ENCODE measurements at places on chromosomes 3 and 15.

DNA sequence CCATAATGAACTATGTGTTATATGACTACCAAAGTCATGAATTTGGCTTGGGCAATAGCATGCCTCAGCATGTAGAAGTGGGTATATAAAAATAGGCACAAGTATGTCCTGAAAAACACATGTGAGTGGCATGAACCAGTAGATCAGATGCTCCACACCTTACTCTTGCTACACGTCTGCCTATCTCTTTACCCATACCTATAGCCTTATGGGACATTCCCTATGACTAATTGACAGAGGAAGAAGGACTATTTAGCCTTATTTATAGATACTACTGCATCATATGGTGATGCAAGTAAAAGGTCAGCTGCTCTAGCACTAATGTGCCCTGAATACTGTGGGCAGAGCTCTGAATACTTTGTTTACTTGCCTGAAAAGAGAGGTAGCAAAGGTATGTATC lies 81.0 kb upstream of the ZPLD1 start:
- no peak for DNase-seq

GRCh38 chr3:190883973-190884832 lies 21.7 kb upstream of the GMNC start:
- no peak for DNase-seq

GRCh38 chr3:67686069-67686468 lies 31.7 kb upstream of the SUCLG2 start:
- no peak for DNase-seq

DNA sequence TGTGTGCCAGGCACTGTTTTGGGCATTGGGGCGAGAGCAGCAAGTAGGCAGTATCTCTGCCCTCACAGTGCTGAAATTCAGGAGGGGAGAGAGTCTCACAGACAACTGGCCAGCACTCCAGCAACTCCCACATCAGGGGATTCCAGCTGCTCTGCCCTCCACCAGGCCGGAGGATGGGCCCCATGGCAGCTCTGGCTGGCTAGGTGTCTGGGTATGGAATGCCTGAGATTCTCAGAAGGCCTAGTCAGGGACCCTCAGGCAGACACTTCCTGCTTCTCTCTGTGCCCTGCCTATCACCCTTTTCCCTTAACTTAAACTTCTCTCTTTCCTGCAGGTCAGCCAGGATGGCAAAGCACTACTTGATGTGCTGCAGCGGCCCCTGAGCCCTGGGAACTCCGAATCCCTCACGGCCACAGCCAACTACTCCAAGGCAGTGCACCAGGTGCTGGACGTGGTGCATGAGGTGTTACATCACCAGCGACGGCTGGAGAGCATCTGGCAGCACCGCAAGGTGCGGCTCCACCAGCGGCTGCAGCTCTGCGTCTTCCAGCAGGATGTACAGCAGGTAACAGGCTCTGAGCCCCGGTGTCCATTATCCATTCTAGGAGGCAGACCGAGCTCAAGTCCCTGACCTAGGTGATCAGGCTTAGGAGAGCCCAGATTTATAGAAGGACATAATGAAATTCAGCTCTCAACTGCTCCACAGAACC lies 342.2 kb upstream of the ROPN1 start:
- no peak for DNase-seq

DNA sequence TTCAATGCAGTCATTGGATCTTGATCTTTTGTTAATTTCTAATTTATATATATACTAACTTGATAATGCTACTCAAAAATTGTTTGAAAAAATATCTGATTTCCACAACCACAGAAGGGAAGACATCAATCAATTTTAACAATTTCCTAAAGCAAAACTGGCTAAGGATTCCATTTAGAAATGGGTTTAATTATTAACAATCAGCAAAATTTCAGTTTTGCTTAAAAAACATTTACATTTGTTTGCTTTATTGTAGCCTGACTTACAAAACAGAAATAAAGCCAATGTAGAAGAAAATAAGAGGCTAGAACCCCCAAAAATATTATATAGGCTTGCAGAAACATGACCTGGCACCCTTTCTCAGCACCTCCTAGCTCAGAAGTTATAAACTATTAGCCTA lies 74.9 kb downstream of the LRRFIP2 start:
- no peak for DNase-seq

GRCh38 chr15:94655249-94655880 lies 424.0 kb downstream of the MCTP2 start:
- no peak for DNase-seq

DNA sequence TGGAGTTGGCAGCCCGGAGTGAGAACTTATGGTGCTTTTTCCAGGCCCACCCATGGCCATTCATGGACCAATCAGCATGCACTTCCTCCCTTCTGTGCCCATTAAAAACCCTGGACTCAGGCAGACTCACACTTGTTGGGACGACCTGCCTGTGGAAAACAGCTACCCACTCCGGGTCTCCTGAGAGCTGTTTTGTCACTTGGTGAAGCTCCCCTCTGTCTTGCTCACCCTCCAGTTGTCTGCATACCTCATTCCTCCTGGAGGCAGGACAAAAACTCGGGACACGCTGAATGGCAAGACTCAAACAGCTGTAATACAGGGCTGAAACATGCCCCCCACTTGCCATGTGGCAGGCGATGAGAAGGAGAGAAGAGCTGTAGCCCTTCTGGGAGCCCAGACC lies 35.2 kb downstream of the ROPN1B start:
- DNase-seq: no peak

DNA sequence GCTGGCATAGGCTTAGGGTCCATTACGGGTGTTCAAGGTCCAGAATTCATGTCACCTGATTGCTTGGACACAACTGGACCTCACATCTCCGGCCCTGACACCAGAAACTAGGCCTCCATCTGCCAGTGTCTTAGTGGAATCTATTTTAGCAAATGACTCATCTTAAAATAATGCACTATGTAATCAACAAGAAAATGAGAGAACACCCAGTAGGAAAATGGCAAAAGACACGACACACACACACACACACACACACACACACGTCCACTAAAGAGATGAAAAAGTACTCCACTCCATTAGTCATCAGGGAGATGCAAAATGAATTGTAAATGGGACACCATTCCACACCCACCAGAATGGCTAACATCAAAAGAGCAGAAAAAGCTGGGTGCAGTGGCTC lies 11.2 kb downstream of the APBA2 start:
- DNase-seq: peak; percentile 18

DNA sequence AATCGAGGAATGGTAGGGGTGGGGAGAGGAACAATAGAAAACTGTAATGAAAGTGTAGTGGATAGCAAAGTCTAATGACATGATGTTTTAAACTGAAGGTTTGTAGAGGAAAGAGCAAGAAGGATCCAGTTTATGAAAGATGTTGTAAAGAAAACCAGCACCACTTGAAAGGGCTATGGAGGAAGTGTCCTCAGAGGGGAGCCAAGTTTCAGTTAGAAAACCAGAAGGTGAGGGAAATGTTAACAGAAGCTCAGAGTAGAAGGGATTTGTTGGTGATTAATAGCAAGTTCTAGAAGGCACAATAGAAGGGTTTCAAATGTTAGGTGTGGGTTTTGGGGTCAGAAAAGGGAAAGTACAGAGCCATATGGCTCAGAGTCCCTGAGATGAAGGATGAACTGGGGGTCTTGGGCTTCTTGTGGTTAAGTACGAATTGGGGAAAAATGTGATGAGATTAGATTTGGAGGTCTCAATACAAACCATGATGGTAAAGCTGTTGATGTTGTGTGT lies 33.8 kb upstream of the LRRC58 start:
- DNase-seq: no peak

DNA sequence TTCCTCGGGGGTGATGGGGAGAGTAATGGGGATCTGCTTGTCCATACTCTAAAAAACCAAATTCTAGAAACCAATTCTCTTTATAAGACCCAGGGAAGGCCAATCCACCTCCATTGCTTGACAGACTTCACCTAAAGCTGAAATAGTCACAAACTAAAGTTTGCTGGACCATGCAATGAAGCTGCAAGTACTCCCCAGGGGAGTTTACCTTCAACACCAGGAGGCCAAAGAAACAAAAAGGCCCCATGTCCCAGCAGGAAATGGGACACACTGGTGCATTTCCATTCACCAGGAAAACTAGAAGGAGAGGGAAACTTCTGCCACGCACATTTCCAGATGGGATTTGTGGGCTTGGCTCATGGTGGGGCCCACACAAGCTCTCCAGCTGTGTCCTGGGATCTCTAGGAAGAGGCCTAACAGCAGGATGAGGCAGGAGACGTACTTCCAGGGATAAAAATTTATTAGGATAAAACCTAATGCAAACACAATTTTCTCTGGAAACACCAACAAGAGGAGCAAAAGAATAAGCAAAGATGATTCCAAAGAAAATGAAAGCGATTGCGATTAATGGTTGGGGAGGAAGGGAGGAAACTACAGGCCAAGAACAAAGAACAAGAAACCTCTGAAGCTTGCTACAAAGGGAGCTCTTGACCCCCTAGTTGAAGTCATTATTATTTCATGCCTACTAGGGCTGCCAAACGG lies 238.0 kb upstream of the LRTM1 start:
- no peak for DNase-seq

- no peak for DNase-seq
Observed at GRCh38 chr3:61668317-61668864, 107.0 kb downstream of the PTPRG start.

GRCh38 chr3:149571381-149571780 lies 86.4 kb downstream of the WWTR1 start:
- DNase-seq: no peak

DNA sequence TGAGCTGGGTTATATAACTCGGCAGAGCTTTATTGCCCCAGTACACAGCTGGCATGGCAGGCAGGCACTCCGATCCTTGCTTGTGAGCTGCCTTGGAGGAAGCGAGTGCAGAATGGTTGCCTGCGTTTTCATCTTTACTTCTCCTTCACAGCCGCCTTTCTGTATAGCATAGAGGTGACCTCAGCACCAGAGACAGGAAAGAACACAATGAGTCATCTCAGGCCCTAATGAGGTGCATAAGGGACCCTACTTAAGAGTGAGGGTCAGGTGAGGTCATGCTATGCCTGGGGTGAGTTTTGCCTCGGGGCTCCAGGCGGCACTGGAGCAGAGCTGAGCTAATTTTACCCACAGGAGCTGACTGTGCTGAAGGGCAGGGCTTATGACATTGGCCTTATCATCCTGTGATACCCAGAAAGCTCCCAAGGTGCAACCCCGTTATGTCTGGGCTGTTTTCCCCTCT lies 43.5 kb downstream of the LPP start:
- DNase-seq: no peak

- no peak for DNase-seq
Observed at GRCh38 chr3:26894443-26894842, 271.9 kb downstream of the LRRC3B start.

DNA sequence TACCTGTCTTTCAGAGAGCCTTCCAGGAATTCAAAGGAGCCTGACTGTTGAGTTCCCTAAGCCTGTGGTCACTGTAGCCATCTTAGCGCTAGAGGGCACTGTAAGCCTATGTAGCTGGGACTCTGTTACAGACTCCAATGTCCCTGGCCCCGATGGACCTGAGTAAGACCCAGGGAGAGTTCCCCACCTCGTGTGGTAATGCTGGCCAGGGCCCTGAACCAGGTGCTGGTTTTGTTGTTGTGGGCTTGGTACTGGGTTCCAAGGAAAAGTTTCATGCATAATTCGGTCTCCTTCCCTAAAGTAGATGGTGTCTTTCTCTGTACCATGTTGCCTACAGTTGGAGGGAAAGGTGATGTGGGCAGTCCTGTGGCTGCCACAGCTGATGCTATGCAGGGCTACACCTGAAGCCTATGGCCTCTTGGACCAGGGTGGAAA lies 32.4 kb downstream of the CDAN1 start:
- peak; percentile 20 for DNase-seq

GRCh38 chr3:192422997-192423342 lies 304.4 kb downstream of the FGF12 start:
- no peak for DNase-seq

GRCh38 chr15:53115563-53115962 lies 325.4 kb upstream of the ONECUT1 start:
- no peak for DNase-seq

DNA sequence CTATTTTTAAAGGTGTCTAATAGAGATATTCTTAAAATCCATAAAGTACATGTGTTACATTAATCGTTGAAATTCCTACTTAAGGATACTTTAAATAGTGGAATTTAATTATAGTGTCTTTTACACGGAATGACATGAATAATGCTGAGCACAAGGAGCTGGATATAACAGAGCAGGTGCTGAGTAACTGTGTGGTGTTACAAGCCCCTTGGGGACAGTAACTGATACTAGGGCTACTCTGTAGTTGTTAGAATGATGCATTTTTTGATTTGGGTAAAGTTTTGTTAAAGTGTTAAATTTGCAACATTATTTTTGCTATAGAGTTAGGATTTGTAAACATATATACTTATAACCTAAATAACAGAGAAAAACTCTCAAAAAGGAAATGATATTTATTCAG lies 1496.1 kb downstream of the OTOL1 start:
- no peak for DNase-seq

DNA sequence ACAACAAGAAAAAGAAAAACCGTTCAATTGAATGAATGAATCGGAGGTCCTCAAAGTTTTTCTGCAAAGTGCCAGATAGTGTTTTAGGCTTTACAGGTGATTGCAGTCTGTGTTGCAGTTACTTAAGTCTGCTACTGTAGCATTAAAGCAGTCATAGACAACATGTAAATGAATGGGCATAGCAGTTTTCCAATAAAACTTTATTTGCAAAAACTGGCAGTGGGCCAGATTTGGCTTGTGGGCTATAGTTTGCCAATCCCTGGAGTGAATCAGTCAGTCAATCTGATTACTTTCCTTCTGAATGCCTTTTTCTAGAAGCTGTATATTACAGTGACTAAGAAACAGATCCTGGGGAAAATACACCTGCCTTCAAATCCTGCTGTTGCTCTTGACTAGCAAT lies 242.6 kb downstream of the LRTM1 start:
- DNase-seq: no peak

- no peak for DNase-seq
Observed at GRCh38 chr15:78316283-78317083, 17.1 kb upstream of the SKIC8 start.

GRCh38 chr3:144516026-144516425 lies 544.4 kb downstream of the DIPK2A start:
- DNase-seq: no peak

DNA sequence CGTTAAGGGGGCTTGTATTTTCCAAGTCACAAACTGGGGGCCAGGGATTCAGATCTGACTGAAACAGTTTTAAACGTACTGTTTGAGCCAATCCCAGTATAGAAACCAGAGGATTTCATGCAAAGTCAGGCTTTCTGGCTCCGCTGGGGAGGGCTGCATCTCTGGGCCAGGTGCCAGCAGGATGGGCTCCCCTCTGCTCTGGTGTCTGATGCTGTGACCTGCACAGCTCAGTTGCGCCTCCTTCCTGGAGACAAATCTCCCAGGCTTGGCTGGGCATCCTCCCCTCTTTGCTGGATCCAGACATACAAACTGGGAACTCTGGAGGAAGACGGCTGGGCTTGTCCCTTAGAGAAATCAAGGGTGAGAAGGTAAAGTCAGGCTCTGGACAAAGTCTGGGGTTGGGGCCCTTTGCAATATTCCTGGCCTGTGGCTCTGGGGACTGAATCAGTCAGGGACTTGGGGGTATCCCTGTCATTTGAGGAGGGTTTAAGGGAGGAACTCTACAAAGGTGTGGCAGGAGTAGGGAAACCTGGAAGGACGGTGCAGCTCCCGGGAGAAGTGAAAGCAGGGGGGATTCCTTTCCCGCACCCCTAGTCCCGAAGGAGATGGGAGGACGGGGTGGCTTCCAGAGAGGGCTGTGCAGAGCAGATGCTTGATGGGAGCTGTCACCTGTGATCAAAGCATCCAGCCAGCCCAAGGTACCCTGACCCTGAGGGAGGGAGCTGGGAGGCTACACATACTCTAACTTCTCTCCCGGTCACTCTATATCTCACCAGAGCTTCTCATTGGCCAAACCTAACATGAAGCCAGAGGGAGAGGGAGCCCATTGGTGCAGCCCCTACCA lies 114.8 kb upstream of the ATP2B2 start:
- no peak for DNase-seq

GRCh38 chr15:86373147-86373546 lies 293.5 kb downstream of the AGBL1 start:
- DNase-seq: no peak
